Suprapubic skin (tissue), 4 donors: ENCODE measurements at places on chromosomes 16 and 17.
A peak's percentile ranks its signal among the peaks of the same experiment; 100 is the strongest.

GRCh38 chr17:83067718-83068261 lies 11.6 kb upstream of the METRNL start:
- peak; percentile 61 for DNase-seq

GRCh38 chr17:82386255-82386831 lies 14.8 kb downstream of the UTS2R start:
- DNase-seq: no peak

DNA sequence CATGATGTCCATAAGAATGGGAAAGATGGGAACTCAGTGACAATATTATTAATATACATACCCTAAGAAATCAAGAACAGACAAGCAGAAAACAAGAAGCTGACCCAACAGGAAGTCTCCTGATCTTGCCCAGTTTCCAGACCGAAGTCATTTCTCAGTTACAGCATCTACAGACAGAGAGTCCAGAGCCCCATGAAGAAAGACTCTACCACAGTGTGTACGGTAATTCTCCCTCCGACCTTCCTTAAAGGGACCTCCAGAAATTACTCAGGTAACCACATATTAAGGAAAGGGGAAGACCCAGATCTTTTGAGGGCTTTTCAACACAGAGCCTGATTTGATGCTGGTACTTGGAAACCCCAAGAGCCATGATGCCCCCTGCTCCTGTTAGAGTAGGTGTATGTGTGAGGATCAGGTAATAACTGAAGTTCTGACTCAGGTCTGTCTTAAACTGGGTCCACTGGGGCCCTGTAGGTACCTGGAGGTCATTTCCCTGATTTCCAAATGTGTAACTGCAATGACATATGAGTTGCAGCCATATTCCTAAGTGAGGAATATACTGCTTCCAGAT lies 132.4 kb downstream of the ABCA8 start:
- no peak for DNase-seq

- DNase-seq: no peak
Measured at GRCh38 chr16:440627-441026, 15.2 kb downstream of the RAB11FIP3 start.

DNA sequence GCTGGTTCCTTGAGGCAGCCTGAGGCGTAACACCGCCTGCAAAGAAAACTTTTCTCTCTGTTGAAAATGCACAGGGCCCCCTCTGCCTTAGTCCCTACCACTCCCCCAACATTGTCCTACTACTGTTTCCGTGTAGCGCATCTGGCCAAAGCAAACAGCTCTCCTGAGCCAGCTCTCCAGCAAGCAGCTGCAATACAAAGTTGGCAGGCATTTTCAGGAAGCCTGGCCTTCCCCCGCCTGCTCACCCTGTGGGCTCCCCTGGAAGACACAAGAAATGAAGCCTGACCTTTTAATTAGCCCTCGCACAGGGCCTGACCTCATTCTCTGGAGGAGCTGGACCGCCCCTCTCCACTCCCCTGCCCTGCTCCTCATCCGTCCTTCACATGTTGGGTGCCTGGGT lies 66.7 kb downstream of the SOX9 start:
- no peak for DNase-seq

DNA sequence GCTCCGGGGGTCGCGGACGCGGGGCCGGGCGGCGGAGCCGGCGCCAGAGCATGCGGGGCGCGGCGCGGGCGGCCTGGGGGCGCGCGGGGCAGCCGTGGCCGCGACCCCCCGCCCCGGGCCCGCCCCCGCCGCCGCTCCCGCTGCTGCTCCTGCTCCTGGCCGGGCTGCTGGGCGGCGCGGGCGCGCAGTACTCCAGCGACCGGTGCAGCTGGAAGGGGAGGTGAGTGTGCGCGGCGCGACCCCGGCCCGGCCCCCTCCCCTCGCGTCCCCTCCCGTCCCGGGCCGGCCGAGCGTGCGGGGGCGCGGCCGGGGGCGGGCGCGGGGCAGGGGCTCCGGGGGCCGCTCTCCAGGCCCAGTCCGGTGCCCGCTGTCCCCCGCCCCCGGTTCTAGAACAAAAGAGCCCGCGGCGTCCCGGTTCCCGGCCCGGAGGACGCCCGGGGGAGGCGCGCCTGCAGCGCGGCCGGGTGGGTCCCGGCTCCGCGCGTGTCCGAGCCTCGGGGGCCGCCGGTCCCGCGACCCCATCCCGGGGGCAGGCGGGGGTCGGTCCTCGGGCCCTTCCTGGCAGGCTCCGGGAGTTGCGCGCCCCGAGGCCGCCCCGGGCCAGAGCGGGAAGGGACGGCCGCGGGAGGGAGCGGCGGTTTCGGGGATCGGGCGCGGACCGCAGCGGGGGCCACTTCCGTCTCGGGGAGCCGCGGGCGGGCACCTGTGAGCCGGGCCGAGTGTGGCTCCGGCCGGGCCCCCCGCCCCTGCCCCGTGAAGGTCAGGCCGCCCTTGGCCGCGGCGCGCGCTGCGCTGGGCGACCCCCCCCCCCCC lies 563 bp downstream of the METRNL start:
- DNase-seq: no peak

DNA sequence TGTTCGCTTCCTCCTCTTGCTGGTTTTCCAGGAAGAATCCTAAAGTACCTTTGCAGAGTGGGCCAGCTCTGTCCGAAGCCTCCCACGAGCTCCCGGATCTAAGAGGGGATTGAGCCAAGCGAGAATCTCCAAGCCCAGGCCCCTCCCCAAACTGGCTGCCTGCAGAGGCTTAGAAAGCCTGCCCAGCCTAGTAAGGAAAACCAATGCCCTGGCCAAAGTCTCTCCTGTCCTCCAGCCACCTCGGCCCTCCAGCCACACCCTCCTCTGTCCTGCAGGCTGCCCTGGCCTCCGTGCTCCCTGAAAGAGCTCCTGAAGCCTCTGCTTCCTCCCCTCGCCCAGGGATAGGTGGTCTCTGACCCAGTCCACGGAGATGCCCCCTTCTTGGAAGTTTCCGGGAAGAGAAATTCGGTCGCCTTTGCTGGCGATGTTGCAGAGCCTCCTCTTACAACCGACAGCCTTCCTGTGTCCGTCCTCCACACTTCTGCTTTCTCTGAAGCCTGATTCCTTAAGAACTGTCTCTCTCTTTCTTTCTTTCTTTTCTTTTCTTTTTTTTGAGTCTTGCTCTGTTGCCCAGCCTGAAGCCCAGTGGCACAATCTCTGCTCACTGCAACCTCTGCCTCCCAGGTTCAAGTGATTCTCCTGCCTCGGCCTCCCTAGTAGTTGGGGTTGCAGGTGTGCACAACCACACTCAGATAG lies 54.9 kb upstream of the TOB1 start:
- DNase-seq: no peak

DNA sequence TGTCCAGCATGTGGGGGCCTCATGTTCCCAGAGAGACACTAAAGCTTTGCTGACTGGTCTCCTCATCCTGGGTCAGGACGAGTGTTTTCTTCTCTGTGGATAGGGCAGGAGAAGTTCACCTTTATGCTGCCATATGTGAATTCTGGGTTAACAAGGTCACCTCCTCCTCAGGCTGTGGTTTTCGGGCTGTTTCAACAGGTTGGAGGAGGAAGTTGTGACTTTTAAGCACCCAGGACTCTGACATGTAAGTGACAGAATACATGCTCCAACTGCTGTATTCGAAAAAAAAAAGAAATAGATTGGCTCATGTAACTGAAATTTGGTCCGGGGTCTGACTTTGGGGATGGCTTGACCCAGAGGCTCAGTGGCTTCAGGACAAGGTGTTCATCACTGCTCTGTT lies 54.2 kb downstream of the SNX20 start:
- no peak for DNase-seq

- no peak for DNase-seq
Measured at GRCh38 chr16:77385481-77385880, 49.4 kb downstream of the ADAMTS18 start.

DNA sequence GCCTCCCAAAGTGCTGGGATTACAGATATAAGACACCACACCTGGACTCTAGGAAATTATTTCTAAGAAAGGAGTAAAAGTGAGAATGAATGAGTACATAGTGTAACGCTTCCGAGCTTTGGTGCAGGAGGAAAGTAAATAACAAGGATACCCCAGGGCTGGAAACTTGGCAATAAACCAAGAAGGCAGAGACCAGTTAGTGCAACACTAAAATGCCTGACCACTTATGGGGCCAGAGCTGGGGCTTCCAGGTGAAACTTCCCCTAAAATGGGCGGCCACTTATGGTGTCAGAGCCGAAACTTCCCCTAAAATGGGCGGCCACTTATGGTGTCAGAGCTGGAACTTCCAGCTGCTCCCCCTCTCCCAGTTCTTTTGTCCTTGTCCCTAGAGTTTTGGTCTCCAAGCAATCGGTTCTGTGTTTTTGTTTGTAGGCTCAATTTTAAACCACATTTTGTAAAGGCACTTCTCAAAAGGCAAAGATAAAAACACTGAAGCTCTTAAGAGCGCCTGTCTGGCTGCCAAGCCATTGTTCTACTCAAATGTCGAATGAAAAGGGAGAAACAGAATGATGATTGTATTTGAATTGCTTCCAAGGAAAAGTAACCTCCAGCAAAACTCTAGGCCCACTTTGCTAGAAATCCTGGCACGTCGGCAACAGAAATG lies 63.9 kb downstream of the NXN start:
- DNase-seq: no peak

DNA sequence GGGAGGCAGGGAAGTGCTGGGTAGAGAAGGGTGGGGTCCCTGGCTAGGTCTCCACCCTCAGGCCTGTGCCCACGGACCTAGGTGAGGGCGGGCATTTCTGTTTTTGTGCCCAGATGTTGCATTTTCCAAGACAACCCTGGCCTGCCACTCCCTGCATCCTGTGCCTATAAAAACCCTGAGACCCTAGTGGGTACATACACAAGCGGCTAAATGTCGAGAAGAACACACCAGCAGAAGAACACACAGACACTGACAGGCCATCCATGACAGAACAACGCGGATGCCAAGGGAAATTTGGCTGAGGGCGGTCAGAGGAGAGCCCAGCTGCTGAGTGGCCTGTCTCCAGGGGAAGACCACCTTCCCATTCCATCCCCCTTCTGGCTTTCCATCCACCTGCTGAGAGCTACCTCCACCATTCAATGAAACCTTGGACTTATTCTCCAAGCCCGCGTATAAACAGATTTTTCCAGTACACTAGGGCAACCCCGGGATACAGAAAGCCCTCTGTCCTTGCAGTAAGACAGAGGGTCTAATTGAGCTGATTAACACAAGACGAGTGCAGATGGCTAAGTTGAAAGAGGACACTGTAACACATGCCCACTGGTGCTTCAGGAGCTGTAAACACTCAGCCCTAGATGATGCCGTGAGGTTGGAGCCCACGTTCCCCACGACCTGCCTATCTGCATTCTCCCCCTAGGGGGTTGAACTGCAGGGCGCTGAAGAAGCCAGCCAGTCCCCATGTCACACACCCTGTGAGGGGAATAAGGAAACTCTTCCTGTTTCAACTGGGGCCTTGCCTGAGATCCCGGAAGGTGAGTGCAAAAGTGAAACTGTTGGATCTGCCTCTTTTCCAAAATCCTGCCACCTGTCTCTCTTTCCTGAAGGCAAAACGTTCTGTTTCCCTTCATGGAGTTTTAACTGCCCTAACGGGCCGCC lies 147.2 kb upstream of the COX10 start:
- no peak for DNase-seq

GRCh38 chr17:72711521-72712310 lies 380.8 kb downstream of the SLC39A11 start:
- DNase-seq: no peak

- DNase-seq: no peak
Measured at GRCh38 chr17:35877345-35878029, 2.7 kb downstream of the CCL5 start.

DNA sequence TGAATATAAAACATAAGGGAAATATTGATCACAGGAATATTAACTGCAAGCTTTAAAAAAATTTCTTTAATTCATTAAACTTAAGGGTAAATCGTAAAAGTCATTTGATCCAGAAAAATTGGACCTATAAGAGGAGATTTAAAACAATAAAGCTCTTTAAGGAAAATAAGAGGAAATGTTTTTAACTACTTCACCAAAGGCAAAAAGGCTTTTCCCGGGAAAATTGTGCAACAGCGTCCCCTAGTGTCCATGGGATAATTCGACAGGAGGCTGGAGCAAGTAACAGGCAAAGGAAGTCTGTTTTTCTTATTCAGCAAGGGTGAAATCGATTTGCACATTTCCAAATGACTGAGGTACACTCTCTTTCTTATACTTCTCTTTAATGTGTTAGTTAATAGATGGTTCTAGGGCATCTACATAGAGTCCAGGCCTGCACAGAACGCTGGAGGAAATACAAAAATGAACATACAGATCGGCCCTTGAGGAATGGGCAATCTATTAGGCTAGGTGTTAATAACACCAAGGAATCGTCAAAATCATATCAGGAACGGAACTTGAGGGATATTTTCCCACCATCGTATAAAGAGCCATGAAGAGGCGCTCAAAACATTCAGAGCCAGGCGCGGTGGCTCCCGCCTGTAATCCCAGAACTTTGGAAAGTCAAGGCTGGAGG lies 61.4 kb downstream of the ZNF18 start:
- no peak for DNase-seq

DNA sequence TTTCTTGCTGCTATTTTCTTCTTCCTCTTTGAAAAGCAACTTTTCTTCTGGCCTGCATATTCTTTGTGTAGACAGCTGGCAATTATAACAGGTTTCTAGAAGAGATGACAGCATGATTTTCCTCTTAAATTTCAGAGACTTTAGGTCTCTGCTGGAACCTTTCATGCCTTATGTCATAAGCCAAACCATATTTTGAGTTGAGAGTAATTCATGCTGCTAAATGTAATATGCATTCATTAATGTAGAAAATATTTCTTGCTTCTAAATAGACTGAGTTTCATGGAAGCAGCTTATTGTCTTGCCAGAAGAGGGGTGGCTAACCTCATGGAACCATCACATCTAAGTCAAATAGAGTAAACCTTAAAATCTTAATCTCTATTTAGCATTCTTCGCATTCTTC lies 25.9 kb upstream of the ABCA9 start:
- DNase-seq: no peak
